CD4-positive, alpha-beta T cell (primary cell): ENCODE measurements at places on chromosomes 7 and 10. TPM values are rescaled to one million over a fixed set of nuclear protein-coding genes. Genes with fewer than 3 reads are reported as not detected.

DNA sequence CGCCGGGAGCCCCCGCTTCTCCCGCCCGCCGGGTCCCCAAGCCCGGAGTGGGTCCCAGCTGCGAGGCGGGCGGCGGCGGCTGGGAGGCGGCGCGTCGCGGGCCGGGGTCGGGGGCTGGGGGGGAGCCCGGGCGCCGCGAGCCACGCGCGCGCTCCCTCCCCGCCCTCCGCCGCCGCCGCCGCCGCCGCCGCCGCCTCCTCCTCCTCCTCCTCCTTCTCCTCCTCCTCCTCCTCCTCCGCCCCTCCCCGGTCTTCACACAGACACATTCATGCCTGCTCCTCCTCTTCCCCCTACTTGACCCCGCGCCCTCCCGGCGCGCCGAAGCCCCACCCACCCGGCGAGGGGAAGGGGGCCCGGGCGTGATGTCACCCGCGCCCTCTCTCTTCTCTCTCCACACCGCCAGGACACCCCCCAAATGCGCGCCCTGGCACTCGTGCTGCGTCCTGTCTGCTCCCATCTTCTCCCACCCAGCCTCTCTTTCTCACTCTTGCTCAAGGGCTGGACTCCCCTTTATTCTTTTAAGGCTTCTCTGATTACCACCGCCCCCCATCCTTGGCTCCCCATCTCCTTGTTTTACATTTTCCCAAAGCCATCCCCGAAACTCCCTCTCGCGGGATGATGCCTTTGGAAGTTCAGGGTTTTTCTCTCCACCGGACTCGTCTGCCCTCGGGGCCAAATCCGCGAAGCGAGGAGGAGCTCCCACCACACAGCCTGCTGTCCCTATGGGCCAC is 967 bp upstream of the GLI3 start:
- H3K36me3 ChIP-seq: no peaks in the 10 kb centered on the region
- H3K4me1 ChIP-seq: peaks cover 5% of the 10 kb centered on the region
- peaks cover 31% of the 10 kb centered on the region for H3K27me3 ChIP-seq
- peak overlapping the region; percentile 34 for H3K4me3 ChIP-seq
- no peak for DNase-seq

DNA sequence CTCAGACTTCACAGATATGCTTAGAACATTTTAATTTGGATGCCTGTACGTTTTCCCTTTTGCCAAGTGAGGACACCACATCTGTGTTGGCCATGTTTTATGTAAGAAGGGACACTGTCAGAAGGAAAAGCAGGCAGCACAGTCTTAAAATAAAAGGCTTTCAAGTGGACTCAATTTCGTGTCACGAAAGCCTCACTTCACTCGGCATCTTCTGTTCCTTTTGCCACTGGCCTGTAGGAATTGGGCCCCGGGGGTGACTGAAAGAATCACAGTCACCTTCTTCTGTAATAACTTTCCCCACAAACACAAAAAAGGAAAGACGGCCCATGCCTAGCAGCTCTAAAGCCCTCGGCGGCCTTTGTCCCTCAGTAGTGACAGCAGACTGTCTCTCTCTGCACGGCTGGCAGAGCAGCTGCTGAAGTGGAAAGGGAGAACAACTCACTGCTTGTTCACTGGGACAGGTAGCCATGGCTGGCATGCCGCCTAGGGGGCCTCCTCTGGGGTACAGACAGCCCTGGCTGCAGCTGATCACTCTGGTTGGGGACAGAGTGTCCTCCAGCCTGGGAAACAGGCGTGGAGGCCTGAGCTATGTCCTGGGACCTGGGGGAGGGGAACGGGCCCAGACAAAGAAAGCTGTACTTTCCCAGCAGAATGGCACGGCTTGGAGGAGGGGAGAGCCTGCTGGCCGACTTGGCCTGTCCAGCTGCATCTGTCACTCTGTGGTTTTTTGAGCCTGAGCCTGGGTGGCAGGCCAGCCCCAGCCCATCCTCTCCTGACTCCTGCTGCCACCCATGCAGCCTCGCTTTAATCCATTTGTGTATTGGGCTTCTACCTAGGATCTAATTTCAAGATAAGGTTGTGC is 4.4 kb downstream of the RASSF4 start:
- no peak for DNase-seq
- H3K36me3 ChIP-seq: no peaks in the 10 kb centered on the region
- no peak overlapping the region for H3K27ac ChIP-seq
- H3K27me3 ChIP-seq: no peaks in the 10 kb centered on the region
- peaks cover 35% of the 10 kb centered on the region for H3K4me1 ChIP-seq
- H3K4me3 ChIP-seq: no peak overlapping the region

GRCh38 chr7:28151965-28152364 is 28.6 kb downstream of the JAZF1 start:
- no peaks in the 10 kb centered on the region for H3K36me3 ChIP-seq
- peaks cover 24% of the 10 kb centered on the region for H3K4me1 ChIP-seq
- H3K27me3 ChIP-seq: no peaks in the 10 kb centered on the region
- H3K27ac ChIP-seq: peak overlapping the region; percentile 31
- peak overlapping the region; percentile 2 for H3K4me3 ChIP-seq

The GPR15LG gene
- not detected for total RNA-seq

The PROSER2 gene
- 1.1 TPM for total RNA-seq

DNA sequence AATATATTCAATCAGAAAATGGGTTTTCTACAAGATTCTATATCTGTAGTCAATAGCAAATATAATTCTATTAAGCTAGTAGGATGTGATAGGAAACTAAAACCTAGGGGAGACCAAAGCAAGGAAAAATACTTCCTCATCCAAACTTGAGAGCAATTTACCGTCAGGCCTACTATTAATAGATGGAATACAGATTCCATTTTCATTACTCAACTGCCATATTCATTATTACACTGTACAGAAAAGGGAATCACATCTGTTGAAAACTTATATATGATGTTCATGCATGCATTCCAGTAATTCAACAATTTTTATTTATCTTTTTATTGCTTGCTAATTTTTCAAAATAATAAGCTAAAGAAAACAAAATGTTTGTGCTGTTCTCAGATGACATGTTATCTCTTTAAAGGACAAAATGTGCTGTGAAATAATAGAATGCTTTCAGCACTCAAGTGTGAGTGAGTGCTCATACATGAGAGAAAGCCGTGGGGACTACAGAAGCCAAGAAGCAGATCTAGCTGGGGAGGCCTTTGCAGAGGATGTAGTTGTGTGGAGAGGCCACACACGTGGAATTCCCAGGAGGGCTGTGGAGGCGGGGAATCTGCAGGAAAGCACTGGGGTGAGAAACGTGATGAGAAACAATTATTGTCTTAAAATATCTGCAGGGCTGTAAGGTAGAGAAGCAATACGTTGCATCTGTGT is 110.0 kb downstream of the EGFR start:
- H3K36me3 ChIP-seq: no peaks in the 10 kb centered on the region
- H3K27me3 ChIP-seq: peaks cover 7% of the 10 kb centered on the region
- no peak for DNase-seq
- H3K4me3 ChIP-seq: no peak overlapping the region

The NKX2-3 gene
- total RNA-seq: not detected
